ENCODE measurements at places on chromosomes 7 and 10.

DNA sequence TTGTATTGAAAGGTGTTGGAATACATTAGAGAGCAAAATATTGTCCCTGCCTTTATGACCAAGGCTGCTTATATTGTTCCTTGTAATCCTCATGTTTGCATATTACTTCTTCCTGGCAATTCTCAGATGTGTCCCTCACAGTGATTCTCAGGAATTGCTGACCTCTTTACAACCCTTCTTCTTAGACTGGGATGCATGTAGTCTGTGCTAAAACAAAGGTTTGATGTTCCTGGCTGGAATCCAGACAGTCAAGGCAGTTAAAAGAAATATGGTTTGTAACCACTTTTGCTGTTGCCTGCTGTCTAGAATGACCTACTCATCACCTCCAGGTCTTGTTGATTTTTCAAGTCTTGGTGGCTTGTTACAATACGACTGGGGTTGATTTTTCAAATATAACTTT is 367.6 kb downstream of the HGF start:
- DNase-seq, result no peak

- DNase-seq, result peak; percentile 74
These were observed 47.7 kb downstream of the RBM17 start for GRCh38 chr10:6136215-6137201.

- no peak for DNase-seq
These were observed 56.9 kb upstream of the PPP2R2D start for GRCh38 chr10:131843881-131844284.

GRCh38 chr10:18279173-18279572 is 138.9 kb downstream of the CACNB2 start:
- DNase-seq, result peak; percentile 8

- DNase-seq, result no peak
These were observed 66.1 kb upstream of the AFAP1L2 start for GRCh38 chr10:114470361-114470760.

GRCh38 chr10:101388676-101389276 is 34.8 kb downstream of the BTRC start:
- DNase-seq, result no peak

- no peak for DNase-seq
These were observed 14.3 kb downstream of the MDH2 start for GRCh38 chr7:76062254-76062653.

DNA sequence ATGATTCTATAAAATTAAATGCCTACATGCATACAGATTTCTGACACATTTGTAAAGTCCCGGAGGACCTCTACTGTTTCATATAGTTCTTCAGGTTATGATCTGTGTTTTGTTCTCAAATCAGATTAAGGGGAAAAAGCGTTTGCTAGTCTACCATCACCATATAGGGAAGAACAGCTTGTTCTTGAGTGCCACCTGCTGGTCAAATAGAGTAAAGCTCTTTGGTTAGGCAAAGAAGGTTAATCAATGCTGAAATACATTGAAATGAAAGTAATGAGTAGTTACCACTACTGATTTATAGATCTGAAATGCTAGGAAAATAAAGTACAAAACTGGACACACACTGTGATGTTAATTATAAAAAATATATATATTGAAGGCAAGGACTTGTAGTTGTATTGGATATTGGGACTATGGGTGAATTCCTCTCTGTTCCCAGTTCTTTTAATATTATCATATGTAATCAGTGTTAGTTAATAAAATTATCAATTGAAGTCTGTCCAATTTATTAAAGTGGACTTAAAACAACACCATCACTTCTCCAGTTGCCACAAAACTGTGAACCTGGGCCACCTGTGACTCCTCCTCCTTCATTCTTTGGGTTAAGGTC is 72.6 kb upstream of the PDLIM1 start:
- peak; percentile 73 for DNase-seq

DNA sequence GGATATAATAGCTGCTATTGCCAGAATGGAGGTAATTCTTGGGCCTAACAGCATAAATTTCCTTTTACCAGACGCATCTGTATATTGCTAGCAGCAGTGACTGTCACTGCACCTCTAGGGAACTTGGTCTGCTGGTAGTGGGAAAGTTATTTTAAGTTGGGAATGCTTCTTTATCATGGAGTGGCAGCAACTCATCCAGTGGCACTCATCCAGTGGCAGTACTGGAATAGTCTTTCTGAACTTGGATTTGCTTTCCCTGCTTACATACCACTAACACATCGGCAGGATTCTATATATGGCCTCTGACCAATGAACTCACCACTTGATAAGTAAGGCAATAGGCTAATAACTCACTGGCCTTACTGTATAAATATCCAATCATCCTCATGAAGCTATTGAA is 22.0 kb upstream of the ICA1 start:
- DNase-seq, result no peak

DNA sequence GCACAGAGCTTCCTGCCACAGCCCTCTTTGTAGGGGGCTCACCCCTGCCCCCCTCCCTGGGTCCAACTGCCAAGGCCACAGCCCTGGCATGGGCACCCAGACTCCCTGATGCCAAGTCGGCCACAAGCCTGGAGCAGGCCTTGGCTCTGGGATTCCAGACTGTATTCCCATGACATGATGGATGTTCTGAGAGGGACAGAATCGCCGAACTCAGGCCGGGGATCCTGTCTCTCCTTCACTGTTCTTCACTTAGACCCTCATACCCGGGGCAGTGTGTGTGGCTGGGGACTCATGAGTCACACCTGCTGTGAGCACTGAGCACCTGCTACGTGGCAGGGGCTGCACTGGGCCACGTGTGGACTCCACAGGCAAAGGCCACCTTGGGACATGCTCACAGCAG is 7.9 kb downstream of the CALML5 start:
- DNase-seq, result no peak

GRCh38 chr10:103691723-103692435 is 163.5 kb downstream of the SH3PXD2A start:
- DNase-seq, result no peak

DNA sequence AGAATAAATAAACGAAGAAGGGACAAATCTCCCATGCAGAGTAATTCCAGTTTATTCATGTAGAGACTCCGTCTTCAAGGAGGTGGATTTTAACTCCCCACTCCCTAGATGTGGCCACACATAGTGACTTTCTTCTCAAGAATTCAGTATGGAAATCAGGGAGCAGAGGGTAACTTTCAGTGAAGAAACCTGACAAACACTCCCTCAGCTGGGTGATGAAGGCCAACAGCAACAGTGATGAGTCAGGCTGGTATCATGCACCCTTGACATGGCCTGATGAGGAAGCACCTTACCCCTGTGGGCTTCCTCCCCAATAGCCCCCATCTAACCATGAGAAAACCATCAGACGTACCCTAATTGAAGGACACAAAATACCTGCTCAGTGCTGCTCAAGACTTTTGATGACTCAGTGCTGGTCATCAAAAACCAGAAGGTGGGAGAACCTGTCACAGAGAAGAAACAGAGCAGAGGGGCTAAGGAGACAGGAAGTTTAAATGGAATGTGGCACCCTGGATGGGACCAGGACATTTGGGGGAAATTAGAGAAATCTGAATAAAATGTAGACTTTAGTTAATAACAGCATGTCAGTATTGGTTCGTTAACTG is 50.6 kb downstream of the ADAMTS14 start:
- DNase-seq, result peak; percentile 32

GRCh38 chr10:86317949-86318725 is 48.5 kb downstream of the GRID1 start:
- DNase-seq, result no peak

- DNase-seq, result no peak
These were observed 6.1 kb downstream of the RASSF4 start for GRCh38 chr10:44965651-44966097.

- no peak for DNase-seq
These were observed 44.5 kb downstream of the FOXK1 start for GRCh38 chr7:4726566-4726965.

DNA sequence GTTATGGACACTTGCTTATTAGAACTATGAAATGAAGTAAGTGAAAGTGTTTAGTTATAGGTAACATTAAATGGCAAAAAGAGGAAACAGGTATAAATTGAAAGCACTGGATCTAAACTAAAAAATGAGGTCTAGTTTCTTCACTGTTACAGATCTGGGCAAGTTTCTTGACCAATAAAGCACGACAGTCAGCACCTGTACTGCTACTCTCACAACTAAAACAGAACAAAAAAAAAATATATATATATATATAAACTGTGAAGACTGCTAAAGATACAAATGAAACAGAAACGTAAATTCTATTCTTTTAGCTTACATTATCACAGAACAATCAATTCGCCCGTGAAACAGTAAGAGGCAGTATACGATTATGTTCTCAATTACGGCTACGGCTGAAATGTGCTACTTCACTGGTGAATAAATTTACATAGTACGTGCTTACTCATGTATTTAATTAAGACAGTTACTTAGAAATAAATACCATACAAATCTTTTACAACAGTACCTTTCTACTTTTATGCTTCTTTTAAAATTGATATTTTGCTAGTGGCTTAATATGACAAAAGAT is 4.2 kb downstream of the AHR start:
- peak; percentile 69 for DNase-seq

Data from epithelial cell of esophagus (primary cell).